ENCODE measurements at places on chromosomes 7 and 10.

DNA sequence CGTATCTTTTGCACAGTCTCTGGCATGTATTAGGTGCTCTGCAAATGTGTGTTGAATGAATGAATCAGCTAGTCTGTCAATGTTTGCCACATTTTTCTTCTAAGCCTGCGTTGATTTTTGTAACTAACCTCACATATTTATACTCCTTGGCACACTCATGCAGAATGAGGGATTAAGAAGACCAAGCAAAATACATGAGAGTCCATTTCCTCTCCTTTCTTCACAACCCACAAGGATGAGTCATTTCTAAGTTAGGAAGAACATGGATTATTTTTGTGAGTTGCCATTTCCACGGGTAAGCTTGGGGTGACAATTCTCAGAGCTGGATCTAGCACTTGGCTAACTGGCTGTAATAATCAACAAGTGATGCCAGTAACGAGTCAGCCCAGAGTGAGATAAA is 158.8 kb downstream of the TWIST1 start:
- no peak for DNase-seq

GRCh38 chr7:64907641-64908326 is 4.7 kb downstream of the ZNF273 start:
- DNase-seq = no peak

DNA sequence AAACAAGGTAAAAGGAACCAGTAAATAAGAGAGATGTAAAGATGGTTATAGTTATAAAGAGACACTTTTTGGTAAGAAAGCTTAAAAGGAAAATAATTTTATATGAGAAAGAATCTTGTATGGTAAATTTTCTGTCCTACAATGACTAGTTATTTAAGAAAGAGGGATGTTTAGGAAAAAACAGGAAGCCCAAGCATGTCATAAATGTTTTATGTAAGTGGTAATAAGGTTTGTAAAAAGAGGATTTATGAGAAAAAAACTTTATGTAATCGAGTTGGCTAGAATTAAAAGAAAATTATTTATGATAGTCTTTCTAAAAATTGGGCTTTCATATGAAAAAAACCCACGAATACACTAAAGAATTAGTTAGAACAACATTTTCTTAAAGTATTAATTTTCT is 34.2 kb upstream of the CREB3L2 start:
- no peak for DNase-seq

GRCh38 chr7:130099331-130099730 is 29.0 kb downstream of the KLHDC10 start:
- no peak for DNase-seq

DNA sequence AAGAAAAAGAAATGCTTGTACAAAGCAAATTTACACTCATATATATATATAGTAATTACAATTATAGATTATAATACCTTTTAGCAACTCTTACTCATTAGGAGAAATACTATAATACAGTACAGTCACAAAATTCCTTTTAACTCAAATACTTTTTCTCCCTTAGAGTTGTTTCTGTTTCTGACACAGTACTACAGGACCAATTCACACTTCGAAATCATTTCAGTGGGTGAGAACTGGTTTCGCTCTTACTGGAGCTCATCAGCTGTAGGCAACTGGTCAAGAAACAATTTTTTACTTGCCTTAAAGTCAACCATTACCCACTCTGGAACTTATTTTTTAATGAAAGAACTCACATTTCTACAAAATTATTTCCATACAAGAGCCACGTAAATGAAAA is 6.0 kb downstream of the CCDC186 start:
- no peak for DNase-seq

GRCh38 chr10:42984035-42984610 is 92.7 kb upstream of the RET start:
- no peak for DNase-seq

- DNase-seq = no peak
These were observed 9.2 kb downstream of the PFKFB3 start for GRCh38 chr10:6211671-6212635.

- no peak for DNase-seq
These were observed 461 bp upstream of the ETV1 start for GRCh38 chr7:13989949-13990305.

- no peak for DNase-seq
These were observed 154.7 kb downstream of the PRPF18 start for GRCh38 chr10:13741438-13741837.

DNA sequence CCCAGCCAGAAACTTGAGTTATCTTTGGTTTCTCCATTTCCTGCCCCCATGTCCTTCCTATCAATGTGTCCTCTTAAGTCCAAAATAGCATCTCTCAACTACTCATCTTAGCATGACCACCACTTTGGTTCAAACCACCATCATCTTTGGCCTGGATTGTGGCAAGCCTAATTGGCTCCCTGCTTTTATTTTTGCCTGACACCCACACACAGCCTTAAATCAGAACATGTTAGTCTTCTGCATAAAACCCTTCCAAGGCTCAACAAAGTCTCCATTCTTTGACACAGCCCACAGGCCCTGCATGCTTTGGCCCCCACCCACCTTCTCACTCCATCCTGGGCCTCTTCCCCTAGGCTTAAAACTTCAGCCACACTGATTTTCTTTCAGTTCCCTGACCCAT is 2.0 kb upstream of the TSPAN14 start:
- no peak for DNase-seq

DNA sequence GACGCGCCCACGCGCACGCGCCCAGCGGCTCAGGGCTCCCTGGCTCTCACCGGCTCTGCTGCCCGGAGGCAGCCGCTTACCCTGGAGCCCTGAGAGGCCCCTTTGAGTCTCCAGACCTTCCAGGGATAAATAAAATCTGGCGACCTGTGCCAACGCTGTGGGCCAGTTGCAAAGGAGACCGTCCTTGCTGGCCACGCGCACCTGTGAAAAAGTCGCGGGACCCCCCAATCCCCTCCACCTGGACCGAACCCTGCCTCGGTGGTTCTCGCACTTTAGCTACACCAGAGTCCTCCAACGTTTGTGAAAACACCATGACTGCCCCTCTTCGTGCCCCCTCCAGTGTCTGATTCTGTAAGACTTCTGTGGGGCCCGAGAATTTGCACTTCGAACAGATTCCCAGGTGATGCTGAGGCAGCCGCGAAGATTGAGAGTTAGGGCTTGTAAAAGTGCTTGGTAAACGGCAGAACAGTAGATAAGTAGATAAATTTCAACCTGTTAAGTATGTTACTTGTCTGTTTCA is 102.4 kb upstream of the SVIL start:
- no peak for DNase-seq

- peak; percentile 80 for DNase-seq
These were observed 17.3 kb upstream of the CSGALNACT2 start for GRCh38 chr10:43120929-43121314.

GRCh38 chr7:152355474-152356057 is 80.2 kb downstream of the KMT2C start:
- no peak for DNase-seq

- DNase-seq = no peak
These were observed 6.7 kb upstream of the CREB5 start for GRCh38 chr7:28405662-28406061.

- no peak for DNase-seq
These were observed 208.1 kb downstream of the TCF7L2 start for GRCh38 chr10:113158183-113158582.

DNA sequence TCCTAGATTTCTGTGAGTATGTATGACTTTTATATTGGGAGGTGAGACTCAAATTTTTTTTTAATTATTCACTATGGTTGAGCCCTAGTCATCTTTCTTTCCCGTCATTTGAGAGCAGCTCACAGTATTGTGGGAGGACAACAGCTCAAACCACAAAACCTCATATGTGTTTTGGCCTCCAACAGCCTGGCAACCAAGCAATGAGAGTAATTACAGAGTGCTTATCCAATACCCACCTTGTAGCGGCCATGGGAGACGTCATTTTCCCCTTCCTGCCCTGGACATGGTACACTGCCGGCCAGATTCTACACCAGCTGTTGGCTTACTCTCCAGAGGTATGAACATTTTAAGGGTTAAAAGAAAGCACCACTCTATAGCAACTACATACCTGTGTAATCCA is 49.1 kb downstream of the DOCK4 start:
- DNase-seq = no peak

DNA sequence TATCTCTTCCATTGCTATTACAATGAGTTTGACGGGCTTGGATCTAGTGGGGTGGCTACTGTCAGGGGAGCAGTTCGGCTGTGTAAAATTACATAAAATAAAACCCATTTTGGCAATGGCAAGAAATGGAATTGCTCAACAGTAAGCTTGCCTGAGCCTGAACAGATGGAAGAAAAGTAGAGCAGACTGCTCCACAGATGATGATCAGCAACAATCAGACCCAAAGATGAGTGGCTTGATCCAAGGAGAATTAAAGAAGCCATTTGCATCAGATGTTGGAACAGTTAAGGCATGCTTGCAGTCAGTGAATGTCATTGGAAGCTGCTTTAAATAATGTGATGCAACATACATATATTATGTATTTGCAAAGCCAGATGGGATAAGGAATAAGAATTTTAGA is 256.6 kb upstream of the SMIM30 start:
- no peak for DNase-seq

DNA sequence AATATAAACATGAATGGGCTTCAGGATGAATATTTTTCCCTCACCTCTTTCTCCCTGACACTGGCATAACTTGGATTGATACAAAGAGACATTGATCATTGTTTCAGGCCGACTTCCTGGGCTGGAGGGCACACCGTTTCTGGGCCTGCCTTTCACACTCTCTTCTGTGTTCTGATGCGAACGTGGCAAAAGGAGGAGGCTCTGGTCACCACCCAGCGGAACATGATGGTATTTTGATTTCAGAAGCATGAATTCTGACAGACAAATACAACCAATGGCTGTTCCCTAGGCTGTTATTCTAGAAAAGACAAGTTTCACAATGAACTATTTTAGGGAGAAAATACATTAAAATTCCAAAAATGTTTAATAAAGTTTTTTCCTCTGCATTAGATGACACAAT is 534.5 kb upstream of the MKI67 start:
- no peak for DNase-seq

GRCh38 chr10:3635211-3635671 is 149.8 kb downstream of the KLF6 start:
- DNase-seq = no peak

DNA sequence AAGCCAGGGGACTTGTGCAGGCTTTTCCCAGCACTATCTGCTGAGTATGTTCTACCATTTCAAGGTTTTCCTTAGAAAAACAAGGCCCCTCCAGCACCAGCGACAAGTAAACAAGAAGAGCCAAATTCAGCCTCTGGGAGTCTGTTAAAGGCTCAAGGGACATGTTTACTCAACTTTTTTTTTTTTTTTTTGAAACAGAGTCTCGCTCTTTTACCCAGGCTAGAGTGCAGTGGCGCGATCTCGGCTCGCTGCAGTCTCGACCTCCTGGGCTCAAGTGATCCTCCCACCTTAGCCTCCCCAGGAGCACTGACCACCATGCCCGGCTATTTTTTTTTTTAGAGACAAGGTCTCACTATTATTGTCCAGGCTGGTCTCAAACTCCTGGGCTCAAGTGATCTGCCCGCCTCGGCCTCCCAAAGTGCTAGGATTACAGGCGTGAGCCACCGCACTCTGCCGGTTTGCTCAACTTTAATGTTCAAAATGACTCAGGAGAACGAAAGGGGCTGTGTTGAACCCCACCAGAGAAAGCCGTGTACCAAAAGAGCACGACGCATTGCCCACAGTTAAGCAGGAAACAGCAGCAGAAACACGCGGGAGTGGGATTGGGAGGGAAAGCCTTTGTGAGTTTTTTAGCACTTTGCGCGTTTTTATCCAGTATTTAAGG is 772 bp downstream of the PRDX3 start:
- DNase-seq = no peak

DNA sequence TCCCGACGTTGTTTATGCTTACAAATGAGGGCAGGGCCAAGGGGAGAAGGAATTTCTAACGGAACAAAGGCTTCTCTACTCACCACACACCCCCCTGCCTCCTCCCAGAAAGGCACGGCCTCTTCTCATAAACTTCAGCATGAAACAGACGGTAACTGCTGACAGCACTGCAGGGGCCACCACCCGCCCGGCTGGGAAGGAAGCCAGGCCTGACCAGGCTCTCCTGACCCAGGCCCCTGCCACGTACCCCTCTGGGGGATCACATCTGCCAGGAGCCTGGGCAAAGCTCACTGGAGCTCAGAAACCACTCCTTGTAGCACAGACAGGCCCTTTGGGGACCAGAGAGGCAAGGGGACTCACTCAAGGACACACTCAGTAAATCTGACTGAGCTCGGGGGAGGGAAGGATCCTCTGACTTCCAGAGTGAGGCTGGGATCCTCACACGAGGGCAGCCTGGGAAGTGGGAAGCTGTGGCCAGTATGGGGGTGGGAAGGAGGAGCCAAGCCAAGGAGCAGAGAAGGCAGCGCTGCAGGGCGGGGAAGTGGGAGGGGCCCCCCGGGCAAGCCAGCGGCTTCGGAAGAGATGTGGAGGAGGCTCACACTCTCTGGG is 46.1 kb downstream of the ZCCHC24 start:
- DNase-seq = no peak

- DNase-seq = peak; percentile 61
These were observed 8.6 kb downstream of the CALN1 start for GRCh38 chr7:72403458-72404076.

- DNase-seq = no peak
These were observed 428.1 kb downstream of the CNTNAP2 start for GRCh38 chr7:146544748-146545147.

DNA sequence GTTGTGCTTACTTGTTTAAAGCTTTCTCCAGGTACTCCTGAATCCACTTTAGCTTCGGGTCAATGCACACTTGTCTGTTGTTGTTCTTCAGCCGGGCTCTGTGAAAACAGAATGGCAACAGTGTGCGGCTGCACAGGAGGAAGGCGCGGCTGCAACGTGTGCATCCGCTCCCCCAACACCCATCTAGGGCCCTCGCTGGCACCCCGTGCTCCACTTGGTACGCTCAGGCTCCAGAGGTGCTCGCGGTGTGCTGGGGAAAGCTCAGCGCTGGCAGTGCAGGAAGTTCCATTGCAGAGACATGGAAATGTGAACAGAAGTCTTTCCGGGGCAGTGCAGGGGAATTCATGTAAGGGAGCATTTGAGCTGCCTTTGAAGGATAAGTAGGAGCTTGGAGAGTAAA is 6.3 kb downstream of the CXCL12 start:
- DNase-seq = no peak

- DNase-seq = no peak
These were observed 155.3 kb upstream of the ZMIZ1 start for GRCh38 chr10:78913219-78914059.

DNA sequence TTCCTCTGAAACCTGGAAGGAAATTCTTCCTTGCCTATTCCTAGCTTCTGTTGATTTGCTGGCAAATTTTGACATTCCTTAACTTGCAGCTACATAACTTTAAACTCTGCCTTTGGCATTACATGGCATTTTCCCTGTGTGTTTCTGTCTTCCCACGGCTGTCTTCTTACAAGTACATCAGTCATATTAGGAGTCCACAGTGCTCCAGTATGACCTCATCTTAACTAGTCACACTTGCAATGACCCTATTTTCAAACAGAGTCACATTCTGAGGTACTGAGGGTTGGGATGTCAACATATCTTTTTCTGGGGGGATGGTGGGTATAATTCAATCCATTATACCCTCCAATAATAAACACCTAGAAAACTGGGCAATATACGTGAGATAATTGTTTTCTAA is 37.4 kb upstream of the EPHB6 start:
- DNase-seq = no peak

- DNase-seq = no peak
These were observed 161.2 kb downstream of the NRF1 start for GRCh38 chr7:129772646-129773280.

All from CD4-positive, alpha-beta T cell treated with Interferon gamma for 1 hour (primary cell).